K562 (cell line): ENCODE measurements at places on chromosomes 7 and 10.

GRCh38 chr10:26857991-26858706, 2.6 kb downstream of the ABI1 start:
- H3K36me3 ChIP-seq = no peaks in the 10 kb centered on the region
- peak overlapping the region; percentile 100 for H3K4me3 ChIP-seq
- DNase-seq = peak; percentile 24
- H3K27me3 ChIP-seq = 0 out of 2 replicates have a peak, but pooled peaks cover 4% of the 10 kb centered on the region
- peaks cover 3% of the 10 kb centered on the region; the same call in 1 of the 2 replicates for H3K4me1 ChIP-seq

GRCh38 chr7:104124469-104124868, 83.3 kb downstream of the ORC5 start:
- no peaks in the 10 kb centered on the region for H3K27me3 ChIP-seq
- no peaks in the 10 kb centered on the region for H3K4me1 ChIP-seq
- H3K27ac ChIP-seq = no peak overlapping the region
- DNase-seq = no peak
- H3K36me3 ChIP-seq = peaks cover 28% of the 10 kb centered on the region

GRCh38 chr7:1678081-1678543, 8.0 kb downstream of the ELFN1 start:
- H3K27ac ChIP-seq = no peak overlapping the region
- no peak overlapping the region for H3K4me3 ChIP-seq
- H3K27me3 ChIP-seq = peaks cover 68% of the 10 kb centered on the region
- H3K4me1 ChIP-seq = peaks cover 27% of the 10 kb centered on the region
- H3K36me3 ChIP-seq = no peaks in the 10 kb centered on the region

- no peaks in the 10 kb centered on the region for H3K27me3 ChIP-seq
- no peak overlapping the region for H3K27ac ChIP-seq
- no peak for DNase-seq
- no peak overlapping the region for H3K4me3 ChIP-seq
- H3K4me1 ChIP-seq = no peaks in the 10 kb centered on the region; the same call in 2 of the 3 replicates
These were observed 143.3 kb downstream of the KMT2E start for GRCh38 chr7:105157278-105157677.

GRCh38 chr7:121195874-121196273, 132.9 kb upstream of the WNT16 start:
- no peak for DNase-seq
- H3K27me3 ChIP-seq = no peaks in the 10 kb centered on the region
- peaks cover 83% of the 10 kb centered on the region for H3K36me3 ChIP-seq

DNA sequence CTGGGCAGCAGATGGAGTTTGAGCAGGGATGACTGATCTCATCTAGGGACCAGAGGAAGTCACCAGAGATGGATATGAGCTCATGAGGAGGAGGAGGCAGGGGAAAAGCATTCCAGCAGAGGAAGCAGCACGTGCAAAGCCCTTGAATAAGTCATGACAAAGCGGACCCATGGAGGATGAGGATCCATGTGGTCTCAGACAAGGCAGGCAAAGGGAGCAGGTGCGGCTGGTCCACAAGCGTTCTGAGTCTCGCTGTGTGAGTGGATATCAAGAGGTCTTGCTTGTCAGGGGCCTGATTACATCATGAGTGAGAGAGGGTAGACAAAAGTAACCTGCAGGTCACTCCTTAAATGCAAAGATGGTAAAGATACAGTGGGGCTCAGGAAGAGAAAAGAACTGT, 307.6 kb downstream of the GRID1 start:
- no peak for DNase-seq
- no peaks in the 10 kb centered on the region for H3K36me3 ChIP-seq
- H3K27me3 ChIP-seq = peaks cover 7% of the 10 kb centered on the region; the same call in 2 of the 3 replicates
- no peak overlapping the region for H3K4me3 ChIP-seq
- H3K4me1 ChIP-seq = no peaks in the 10 kb centered on the region
- no peak overlapping the region for H3K27ac ChIP-seq

DNA sequence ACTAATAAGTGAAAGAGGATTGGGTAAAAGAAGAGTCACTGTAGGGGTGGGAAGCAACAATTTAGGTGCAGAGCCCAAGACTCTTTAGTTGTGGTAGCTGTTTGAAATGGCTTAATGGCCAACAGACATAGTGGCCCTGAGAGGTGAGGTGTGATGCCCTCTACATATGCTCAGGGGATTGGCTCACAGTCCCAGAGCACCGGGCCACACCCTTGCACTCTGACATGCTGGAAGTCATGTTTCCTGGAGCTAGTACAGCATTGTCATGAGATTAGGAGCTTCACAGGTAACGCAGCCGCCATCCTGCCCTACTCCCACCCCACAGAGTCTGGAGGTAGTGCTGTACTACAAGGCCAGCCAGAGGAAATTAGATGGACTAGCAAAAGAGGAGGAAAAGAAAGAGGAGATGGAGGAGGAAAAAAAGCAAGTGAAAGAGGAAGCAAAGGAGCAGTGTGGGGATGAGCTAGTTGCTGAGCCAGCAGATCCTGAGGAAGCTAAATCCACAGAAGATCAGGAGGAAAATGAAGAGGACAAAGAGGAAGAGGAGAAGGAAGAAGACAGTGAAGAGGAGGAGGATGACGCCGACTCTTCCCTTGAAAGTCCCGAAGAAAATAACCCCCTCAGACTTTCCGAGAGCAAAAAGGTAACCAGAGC, 14.8 kb upstream of the FLNC start:
- no peak overlapping the region for H3K27ac ChIP-seq
- no peak overlapping the region for H3K4me3 ChIP-seq
- peaks cover 33% of the 10 kb centered on the region; the same call in 2 of the 3 replicates for H3K4me1 ChIP-seq
- H3K36me3 ChIP-seq = peaks cover 15% of the 10 kb centered on the region; the same call in 2 of the 3 replicates

DNA sequence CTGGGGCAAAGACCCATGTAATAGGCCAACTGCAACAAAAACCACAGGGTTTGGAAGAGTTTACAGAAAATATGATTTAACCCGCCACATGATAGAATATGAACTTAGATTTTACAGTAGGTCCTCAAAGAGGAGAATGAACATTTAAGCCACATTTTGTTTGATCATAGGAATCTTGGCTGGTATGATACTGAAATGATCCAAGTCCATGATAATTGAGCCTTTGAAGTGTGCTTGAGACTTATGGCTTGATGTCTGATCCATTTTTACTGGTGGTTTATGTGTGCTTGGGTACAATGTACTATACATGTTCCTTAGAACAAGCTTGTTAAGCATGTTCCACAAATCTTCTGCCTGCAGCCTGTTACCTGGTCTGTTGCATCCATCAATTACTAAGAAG, 41.8 kb upstream of the PDSS1 start:
- H3K27me3 ChIP-seq = no peaks in the 10 kb centered on the region
- DNase-seq = no peak
- no peaks in the 10 kb centered on the region for H3K4me1 ChIP-seq
- H3K27ac ChIP-seq = no peak overlapping the region

DNA sequence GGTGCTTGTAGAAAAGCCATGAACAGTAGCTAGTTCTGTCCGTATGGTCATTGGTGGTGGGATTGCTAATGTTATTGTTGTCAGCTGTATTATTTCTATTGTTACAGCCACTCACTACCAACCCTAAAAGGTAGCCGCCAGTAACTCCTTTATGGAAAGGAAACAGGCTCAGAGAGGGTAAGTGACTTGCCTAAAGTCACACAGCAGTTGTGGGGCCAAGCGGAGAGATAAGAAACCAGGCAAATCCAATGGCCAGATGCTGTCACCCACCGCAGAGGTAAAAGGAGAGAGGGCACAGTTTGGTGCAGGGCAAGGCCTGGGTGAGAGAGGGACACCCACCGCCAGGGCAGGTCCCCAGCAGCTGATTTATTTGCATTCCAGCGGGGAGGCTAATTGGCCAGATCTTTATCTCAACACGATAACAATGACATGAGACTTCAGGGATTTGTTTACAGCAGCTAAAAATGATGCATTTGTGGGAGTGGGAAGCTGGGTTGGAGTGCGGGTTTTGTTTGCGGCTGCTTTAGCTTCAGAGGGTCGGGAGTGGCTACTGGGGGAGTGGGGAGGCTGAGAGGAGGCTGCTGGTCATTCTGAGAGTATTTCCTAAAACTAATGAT, 8.6 kb upstream of the NKX2-3 start:
- H3K27ac ChIP-seq = no peak overlapping the region
- no peaks in the 10 kb centered on the region for H3K36me3 ChIP-seq
- no peak for DNase-seq

DNA sequence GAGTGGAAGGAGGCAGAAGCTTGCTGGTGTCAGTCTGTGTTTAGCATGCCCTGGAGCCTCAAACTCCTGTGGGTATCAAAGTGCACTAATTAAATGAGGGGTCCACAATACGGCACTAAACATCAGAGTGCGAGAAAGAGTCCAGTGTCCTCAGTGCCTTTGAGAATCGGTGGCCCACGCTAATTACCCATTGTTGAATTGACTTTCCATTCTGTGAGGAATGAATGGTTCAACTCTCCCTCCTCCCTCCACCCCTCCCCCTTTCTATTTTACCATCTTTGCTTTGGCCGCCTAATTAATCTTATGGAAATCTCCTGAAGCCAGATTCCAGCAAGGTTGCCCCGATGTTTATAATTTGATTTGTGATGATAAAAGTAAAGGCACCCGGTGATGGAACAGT, 217.8 kb downstream of the TFEC start:
- no peak for DNase-seq
- H3K27me3 ChIP-seq = no peaks in the 10 kb centered on the region
- no peaks in the 10 kb centered on the region for H3K4me1 ChIP-seq
- H3K4me3 ChIP-seq = no peak overlapping the region
- H3K36me3 ChIP-seq = no peaks in the 10 kb centered on the region

- H3K4me1 ChIP-seq = peaks cover 4% of the 10 kb centered on the region
- DNase-seq = no peak
- H3K27ac ChIP-seq = no peak overlapping the region
- H3K4me3 ChIP-seq = no peak overlapping the region
- peaks cover 42% of the 10 kb centered on the region for H3K27me3 ChIP-seq
These were observed 73.3 kb upstream of the COL13A1 start for GRCh38 chr10:69728335-69728870.

- no peak for DNase-seq
- no peak overlapping the region for H3K27ac ChIP-seq
- H3K27me3 ChIP-seq = peaks cover 10% of the 10 kb centered on the region; the same call in 1 of the 2 replicates
- H3K4me1 ChIP-seq = peaks cover 25% of the 10 kb centered on the region
- H3K4me3 ChIP-seq = no peak overlapping the region
- no peaks in the 10 kb centered on the region for H3K36me3 ChIP-seq
These were observed 54.6 kb downstream of the EEPD1 start for GRCh38 chr7:36207451-36208291.

DNA sequence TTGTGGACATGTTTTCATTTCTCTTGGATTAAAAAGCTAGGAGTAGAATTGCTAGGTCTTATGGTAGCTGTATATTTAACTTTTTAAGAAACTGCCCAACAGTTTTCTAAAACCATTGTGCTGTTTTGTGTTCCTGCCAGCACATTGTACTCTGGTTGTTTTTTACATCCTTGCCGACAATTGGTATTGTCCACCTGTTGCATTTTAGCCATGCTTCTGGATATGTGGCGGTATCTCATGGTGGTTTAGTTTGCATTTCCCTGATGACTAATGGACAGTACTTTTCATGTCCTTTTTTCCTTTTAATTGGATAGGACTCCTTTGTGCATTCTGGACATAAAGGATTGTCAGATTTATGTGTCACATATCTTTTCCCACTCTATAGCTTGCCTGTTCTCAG, 45.5 kb downstream of the STK17A start:
- H3K4me3 ChIP-seq = no peak overlapping the region
- H3K4me1 ChIP-seq = no peaks in the 10 kb centered on the region
- H3K36me3 ChIP-seq = peaks cover 76% of the 10 kb centered on the region
- no peak overlapping the region for H3K27ac ChIP-seq
- H3K27me3 ChIP-seq = no peaks in the 10 kb centered on the region

DNA sequence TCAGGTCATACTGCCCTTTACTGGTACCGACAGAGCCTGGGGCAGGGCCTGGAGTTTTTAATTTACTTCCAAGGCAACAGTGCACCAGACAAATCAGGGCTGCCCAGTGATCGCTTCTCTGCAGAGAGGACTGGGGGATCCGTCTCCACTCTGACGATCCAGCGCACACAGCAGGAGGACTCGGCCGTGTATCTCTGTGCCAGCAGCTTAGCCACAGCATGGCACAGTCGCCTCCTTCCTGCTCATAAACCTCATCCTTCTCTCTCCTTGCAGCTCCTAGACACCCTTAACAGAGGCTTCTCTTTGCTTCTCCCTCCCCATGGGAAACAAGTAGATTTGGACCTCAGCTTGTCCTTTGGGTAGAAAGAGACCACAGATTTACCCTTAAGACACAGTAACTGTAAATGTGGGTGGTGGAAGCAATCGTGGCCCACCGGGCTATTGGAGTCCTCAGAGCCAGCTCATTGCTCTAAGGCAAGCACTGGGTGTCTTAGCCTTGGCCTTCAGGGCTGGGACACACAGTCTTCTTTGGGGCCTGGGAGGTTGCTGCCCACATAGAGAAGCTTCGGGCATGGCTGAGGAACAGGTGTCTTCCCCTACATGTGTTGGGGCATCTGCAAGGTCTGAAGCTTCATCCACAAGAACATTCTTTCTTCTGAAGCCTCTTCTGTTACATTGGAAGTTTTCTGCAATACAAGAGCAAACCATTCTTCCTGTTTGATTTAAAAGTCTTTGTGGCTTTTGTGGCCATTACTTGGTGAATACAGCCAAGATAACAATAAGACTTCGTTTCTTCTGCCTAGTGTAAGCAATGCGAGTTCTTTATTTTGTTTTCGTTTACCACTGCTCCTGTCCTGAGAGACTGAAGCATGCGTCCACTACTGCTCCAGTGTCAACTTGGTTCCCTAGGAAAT, 95.5 kb upstream of the PRSS58 start:
- peaks cover 21% of the 10 kb centered on the region; the same call in 1 of the 2 replicates for H3K27me3 ChIP-seq
- H3K36me3 ChIP-seq = no peaks in the 10 kb centered on the region
- H3K4me3 ChIP-seq = no peak overlapping the region
- H3K4me1 ChIP-seq = no peaks in the 10 kb centered on the region
- DNase-seq = no peak
- H3K27ac ChIP-seq = no peak overlapping the region

DNA sequence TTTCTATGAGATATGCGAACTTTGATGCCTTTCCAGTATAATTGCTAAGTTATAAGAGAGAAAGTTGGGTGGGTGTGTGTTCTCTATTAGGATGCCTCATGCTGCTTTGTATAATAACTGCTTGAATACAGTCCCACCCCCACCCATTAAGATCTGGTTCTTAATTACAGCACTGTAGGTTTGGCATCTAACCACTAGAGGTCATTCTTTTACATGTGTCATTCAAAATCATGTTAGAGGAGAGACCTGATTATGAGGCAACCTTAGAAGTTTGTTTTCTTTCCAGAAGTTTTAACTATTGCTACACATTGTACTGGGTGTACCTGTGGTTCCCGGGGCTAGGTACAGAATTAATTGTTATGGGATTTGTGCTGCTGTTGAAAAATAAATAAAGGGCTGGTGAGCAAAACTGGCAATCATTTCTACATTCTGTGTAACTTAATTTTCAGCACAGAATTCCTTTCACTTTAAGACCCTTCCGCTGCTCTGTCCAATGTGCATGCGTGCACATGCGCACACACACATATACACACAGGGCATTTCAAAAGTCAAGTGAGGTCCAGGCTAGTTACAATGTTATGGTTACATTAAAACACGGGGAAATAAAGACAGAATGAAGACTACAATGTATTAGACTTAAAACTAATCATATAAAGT, 1156.3 kb downstream of the SORCS3 start:
- H3K27ac ChIP-seq = no peak overlapping the region
- H3K27me3 ChIP-seq = no peaks in the 10 kb centered on the region
- no peaks in the 10 kb centered on the region for H3K4me1 ChIP-seq
- no peaks in the 10 kb centered on the region for H3K36me3 ChIP-seq
- no peak overlapping the region for H3K4me3 ChIP-seq
- peak; percentile 2 for DNase-seq
